ENCODE measurements at places on chromosomes 11 and 22.

- no peak for DNase-seq
These were observed 3.6 kb downstream of the PKNOX2 start for GRCh38 chr11:125167954-125168835.

GRCh38 chr11:126157326-126158030 lies 54.0 kb downstream of the RPUSD4 start:
- no peak for DNase-seq

DNA sequence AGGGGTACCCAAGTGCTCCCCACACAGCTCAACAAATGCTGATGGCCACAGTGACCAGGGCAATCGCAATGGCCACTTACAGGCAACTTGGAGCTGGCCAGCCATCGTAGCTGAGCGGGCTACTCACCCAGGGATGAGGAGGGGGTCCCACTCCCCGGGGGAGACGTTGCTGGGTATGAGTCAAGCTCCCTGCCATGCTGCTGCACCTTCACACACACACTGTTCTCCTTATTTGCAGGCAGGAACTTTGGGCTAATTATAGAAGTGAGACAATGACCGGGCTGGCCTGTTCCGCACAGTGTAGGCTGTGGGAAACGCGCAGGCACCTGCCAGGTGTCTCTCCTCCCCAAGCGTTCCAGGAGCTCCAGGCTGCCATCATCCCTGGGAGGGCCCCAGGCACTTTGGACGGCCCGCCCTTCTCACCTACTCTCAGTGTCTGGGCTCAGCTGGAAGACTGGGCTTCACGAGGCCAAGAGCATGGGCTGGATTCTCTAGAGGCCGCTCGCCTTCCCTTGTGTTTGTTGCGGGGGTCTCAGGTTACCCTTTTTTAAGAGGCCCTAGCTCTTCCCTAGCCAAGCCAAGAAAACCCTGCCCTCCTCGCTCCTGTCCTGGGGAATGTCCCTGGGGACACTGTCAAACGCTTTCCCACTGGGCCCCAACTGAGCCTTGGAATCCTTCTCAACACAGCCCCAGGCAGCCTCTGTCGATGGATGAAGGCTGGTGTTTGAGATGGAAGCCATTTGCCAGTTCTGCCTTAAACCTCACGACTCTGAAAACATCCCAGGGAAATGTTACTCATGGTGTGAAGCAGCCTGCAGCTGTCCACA lies 73.0 kb downstream of the RTL6 start:
- DNase-seq: no peak

- no peak for DNase-seq
These were observed 3.2 kb downstream of the RASSF7 start for GRCh38 chr11:563812-564578.

DNA sequence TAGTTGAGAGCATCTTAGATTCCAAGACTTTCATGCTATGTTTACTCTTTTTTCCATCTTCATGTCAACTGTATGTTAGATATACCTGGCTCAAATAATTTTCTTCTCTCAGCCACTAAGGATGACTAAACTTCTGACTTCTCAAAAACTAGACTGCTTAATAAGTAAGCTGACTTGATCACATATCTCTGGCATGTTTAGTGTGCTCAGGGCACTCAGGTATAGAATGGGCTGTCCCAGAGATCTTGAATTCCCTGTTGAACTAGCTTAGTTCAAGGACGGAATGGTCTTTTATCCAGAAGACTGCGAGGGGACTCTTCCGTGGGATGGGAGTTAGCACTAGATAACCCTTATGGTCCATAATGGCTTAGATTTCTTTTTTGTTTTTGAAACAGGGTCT lies 13.0 kb downstream of the NEU3 start:
- no peak for DNase-seq

- DNase-seq: no peak
These were observed 193.1 kb upstream of the LARGE1 start for GRCh38 chr22:34113381-34113780.

- DNase-seq: no peak
These were observed 39.3 kb upstream of the SPON1 start for GRCh38 chr11:13923182-13923581.
